ENCODE measurements at places on chromosomes 13 and 19. TPM values are rescaled to one million over a fixed set of nuclear protein-coding genes. Genes with fewer than 3 reads are reported as not detected.
A peak's percentile ranks its signal among the peaks of the same experiment; 100 is the strongest.

DNA sequence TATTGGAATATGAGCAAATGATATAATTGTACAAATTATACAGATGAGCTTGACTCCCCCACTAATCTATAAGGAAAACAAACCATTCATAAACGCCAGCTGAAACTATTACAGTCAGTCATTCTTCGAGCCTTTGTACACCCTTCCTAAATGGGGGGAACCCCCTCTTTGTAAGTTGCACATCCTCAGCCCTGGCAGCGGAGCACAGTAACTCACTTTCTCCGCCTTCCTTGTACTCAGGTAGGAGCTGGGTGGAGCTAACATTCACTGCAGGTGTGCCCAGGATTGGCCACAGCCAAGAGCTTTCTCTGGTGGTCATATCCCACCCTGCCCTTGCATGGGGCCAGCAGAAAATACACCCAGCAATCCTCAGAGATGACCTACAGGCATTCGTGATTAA, 28.6 kb downstream of the PIN1 start:
- no peak for DNase-seq

GRCh38 chr13:111228262-111229144, 91.9 kb upstream of the TEX29 start:
- peak; percentile 62 for DNase-seq

DNA sequence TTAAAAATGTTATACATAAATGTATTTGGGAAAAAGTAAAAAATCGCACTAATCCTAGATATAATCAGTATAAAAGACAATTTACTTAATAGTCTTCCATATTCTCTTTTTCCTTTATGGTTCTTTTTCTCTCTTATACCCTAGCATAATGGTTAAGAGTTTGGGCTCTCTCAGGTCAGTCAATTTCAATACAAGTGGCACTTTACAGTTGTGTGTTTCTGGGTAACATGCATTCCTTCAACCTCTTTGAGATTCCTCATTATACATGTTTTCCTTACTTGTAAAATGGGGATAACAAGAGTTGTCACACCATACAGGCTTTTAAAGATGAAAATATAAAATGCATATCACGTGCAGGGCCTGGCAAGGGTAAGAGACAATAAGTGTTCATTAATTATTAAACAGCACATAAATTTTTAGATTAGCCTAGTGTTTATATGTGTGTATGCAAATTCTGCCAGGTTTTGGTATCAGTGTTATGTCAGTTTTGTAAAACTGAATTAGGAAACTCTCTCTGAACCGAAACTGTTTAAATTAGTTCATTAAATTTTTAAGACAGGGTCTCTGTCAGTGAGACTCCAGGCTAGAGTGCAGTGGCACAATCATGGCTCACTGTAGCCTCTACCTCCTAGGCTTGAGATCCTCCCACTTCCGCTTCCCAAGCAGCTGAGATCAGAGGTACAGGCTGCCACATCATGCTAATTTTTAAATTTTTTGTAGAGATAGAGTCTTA, 49.8 kb downstream of the ELF1 start:
- DNase-seq, result no peak

- no peak for DNase-seq
Measured at GRCh38 chr13:41622432-41623429, 165.4 kb downstream of the RGCC start.

The NECTIN2 gene
- total RNA-seq, result 23.7 TPM

DNA sequence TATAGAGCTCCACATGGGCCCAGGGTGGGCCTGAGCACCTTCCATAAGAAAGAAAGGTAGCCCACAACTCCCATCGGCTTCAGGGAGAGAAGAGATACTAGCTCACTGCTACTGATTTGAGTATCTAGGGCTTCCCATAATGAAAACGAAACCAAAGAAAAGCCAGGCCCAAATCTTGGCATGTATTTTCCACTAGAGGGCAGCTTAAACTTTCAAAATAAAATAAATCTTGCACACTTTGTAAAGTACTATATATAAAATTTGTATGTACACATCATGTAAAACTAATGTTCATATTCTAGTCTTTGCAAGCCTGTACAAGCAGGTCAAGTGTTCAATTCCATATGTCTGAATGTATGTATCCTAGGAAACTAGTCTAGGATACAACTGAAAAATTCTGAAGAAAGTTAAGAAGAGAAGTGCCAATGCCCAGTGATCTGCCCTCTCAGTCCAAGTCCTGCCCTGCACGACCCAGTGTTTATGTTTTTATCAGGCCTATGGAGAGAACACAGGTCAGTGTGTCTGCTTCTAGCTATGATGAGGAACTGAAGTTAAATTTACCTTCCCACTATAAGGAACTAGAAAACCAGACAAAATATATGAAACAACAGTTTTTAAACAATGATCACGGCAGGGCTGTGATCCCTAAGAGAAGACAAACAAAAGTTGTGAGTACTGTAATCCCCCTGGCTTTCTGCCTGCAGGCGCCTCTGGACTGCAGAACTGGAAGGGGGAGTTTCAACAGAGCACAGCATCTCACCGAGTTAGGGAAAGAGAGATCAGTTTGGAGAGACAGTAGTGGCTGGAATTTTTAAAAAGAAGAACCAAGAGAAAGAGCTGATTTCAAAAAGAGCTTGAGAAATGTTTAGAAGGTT, 475.7 kb downstream of the UQCRFS1 start:
- no peak for DNase-seq

- DNase-seq, result peak; percentile 64
Measured at GRCh38 chr19:2315818-2316353, 7.9 kb upstream of the LINGO3 start.

- DNase-seq, result no peak
Measured at GRCh38 chr19:4045597-4046361, 20.9 kb downstream of the ZBTB7A start.

- no peak for DNase-seq
Measured at GRCh38 chr13:39618561-39618960, 15.6 kb upstream of the LHFPL6 start.

The OR10H1 gene
- not detected for total RNA-seq

DNA sequence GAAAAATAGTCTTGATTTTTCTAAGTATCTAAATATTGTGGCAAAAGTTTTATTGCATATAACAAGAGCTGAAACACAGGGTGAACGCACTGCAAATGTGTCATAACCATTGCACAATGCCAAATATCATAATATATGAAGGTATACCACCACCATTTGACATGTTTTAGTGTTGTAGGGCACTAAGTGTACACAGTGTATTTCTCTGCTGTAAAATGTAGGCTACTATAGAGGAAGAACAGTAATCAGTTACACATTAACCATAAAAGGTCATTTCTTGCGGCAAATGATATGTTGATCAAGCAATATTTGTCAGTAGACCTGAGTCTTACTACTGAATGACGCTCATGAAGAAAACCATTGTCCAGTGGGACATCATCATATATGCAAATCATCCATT, 18.3 kb upstream of the KLF5 start:
- DNase-seq, result no peak

DNA sequence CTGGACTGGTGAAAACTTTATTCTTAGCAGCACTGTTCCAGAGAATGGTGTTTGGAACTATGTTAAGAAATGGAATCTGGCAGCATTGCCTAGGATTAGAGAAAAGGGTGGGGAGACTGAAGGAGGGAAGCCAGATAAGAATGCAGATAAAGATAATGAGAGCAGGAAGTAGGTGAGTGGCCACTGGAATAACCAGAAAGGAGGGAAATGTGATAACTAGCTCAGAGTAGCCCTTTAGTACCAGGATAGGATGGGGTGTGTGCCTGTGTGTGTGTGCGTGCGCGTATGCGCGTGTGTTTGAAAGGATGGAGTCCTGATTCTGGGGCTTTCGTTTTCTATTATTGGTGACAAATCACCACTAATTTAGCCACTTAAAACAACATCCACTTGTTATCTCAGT, 33.4 kb upstream of the FRY start:
- no peak for DNase-seq

The RASGRP4 gene
- total RNA-seq, result 0.71 TPM

- no peak for DNase-seq
Measured at GRCh38 chr19:39307046-39307821, 11.0 kb downstream of the IFNL1 start.

The POSTN gene
- total RNA-seq, result 6.1 TPM

The ZNF681 gene
- 0.08 TPM for total RNA-seq

DNA sequence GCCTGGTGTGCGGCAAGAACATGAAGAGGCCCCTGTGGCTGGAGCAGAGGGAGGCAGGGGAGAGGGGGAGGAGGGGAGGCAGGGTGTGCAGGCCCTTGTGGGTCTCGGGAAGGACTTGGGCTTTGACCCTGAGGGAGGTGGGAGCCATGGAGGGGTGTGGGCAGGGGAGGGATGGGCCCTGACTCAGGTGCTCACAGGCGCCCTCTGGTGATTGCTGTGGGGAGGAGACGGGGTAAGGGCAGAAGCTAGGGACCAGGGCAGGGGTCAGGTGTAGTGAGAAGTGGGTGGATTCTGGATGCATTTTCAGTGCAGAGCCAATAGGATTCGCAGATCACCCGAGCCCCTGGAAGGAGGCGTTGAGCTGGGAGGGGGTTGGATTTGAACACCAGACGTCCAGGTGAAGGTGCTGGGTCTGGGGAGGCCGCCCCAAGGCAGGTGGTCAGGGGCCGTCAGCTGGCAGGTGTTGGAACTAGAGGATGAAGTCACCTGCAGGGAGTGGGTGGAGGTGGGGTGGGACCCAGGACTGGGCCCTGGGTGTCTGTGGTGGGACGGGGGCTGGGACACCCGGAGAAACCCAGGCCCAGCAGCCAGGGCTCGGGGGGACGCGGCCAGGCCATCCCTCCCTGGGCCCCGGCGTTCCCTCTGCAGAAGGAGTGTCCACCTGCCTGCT, 185.4 kb downstream of the KDM4B start:
- DNase-seq, result no peak

- DNase-seq, result peak; percentile 68
Measured at GRCh38 chr19:41431426-41432386, 4.5 kb upstream of the B3GNT8 start.
